ENCODE measurements at places on chromosomes 6 and 20.

- no peak for DNase-seq
These were observed 121.7 kb upstream of the MLIP start for GRCh38 chr6:53989504-53989903.

GRCh38 chr20:17629025-17629424, 53.0 kb downstream of the RRBP1 start:
- DNase-seq: no peak

DNA sequence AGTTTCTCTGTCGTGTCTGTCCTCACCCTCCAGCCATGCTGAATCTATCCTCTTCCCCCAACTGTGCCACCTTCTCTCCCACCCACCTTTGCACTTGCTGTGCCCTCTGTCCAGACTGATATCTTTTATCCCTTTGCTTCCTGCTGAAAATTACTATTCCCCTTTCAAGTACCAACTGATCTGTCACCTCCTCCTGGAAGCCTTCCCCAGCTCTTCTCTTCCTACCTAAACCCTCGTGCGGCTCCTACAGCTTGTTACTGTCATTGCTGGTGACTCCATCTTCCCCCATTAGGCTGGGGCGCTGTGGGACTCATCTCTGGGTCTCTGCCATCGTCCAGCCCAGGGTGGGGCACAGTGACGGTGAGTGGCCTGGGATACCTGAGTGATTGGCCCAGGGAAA, 1.1 kb downstream of the BPIFB6 start:
- DNase-seq: no peak

GRCh38 chr6:37648465-37649330, 49.0 kb downstream of the MDGA1 start:
- DNase-seq: peak; percentile 16

DNA sequence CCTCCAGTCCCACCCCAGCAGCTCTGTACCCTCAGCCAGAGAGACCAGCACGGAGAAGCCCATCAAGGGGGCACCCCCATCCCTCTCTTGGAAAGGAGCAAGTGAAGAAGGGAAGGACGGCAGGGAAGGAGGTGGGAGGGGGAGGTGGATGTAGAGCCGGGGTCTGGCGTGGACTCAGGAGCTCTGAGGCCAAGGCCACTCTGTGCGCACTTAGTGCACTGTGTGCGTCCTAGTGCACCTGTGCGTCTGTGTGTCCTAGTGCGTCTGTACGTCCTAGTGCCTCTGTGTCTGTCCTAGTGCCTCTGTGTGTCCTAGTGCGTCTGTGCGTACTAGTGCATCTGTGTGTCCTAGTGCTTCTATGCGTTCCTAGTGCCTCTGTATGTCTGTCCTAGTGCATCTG, 54.2 kb downstream of the DSTN start:
- DNase-seq: no peak

- peak; percentile 96 for DNase-seq
These were observed 1.5 kb downstream of the ZNFX1 start for GRCh38 chr20:49276161-49276960.

DNA sequence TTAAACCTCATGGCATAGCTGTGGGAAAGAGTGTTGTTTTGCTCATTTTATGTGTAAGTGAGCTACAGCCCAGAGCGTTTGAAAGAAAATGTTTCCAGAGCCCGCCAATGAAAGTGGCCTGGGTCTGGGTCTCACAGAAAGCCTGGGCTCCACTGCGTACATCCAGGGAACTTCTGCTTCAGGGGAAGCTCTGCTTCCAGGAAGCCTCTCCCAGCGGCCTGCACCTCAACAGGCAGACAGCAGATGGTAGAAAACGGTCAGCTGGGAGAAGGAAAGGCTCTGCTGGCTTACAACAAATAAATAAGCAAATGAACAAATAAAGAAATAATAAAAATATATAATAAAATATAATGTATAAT, 270.5 kb upstream of the SUPT3H start:
- no peak for DNase-seq

GRCh38 chr6:99252421-99252820, 97.1 kb downstream of the FAXC start:
- DNase-seq: no peak

DNA sequence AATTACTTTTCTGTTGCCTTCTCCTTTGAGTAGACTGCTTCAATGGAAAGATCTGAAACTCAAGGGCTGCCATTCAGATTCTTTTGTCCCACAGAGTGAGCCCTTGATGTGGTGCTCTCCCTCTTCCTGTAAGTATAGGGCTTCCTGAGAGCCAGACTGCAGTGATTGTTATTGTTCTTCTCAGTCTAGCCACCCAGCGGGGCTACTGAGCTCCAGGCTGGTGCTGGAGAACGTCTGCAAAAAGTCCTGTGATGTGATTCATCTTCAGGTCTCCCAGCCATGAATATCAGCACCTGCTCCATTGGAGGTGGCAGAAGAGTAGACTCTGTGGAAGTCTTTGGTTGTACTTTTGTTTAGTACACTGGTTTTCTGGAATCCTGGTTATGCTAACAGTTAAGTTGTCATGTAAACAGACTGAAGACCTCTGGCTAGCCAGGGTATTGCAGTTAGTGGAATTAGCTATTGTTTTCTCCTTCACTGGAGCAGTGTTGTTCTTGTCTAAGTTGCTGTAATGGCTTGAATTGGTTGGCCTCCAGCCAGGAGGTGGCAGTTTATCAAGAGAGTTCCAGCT, 240.9 kb downstream of the COL12A1 start:
- peak; percentile 25 for DNase-seq

DNA sequence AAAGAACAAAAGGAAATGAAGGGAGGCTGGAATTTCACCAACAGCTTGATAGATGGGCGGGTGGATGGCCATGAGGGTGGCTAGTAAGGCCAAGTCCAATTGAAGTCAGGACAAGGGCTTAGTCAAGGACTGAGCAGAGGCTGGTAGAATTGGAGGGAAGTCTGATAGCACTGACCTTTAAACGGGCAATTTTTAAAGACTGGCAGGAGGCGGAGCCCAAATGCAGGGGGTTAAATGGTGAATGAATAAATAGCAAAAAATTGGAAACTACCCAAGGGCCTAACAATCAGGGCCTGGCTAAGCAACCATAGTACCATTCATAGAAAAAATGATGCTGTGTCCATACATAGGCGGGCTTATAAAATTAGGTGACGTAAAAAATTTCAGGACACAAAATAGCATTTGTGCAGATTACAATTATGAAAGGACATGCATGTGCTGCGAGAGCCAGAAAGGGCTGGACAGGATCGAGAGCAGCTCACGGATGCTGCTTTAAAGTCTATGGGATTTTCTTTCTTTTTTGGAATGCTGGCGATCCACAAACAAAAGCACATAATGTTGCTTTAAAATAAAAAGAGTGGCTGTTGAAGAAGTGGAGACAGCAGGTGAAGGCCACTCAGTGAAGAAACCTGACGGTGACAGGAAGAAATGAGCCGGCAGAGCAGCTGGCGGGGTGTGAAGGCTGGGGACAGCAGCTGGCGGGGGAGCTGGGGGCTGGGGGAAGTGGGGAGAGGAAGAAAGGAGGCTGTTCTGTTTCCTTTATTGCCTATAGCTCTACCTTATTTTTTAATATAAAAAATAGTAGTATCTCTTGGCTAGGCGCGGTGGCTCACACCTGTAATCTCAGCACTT, 42.8 kb upstream of the TAF8 start:
- DNase-seq: no peak

DNA sequence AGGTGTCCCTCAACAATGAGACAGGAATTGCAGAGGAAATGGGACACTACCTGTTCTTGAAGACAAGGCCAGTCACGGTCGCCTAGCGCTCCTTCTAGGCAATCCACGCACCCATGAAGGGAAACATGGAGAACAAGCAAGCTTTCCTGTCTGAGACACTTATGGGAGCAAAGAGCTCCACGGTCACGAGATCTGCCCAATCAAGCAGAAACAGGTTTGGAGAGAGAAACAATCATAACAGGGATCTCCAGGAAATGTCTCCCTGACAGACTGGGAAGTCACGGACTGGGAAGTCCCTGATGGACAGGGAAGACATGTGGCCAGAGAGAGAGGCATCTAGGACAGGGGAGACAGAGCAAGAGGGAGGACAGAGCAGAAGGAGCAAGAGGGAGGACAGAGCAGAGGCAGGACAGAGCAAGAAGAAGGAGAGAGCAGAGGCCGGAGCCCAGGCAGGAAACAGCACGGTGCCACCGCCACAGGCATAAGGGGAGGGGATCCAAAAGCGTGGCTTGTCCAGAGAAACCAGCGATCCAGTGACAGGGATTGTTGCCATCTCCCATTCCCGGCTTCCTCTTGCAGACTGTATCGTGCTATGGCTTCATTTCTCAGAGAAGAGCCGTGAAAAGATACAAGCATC, 167.8 kb upstream of the ZNF337 start:
- peak; percentile 45 for DNase-seq

DNA sequence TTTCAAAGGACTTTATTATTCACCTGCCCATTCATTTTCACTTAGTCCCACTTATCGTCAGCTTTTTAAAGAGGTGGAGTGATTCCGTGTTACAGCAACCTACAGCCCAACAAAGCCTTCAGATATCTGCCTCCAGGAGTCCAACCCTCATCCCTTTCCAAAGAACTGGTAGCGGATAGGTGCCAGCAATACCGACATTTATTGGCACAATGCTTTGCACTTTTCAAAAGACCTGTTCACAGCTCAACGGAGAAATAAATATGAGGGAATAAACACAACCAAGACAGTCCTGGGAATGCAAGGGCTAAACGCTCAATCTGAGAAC, 819 bp upstream of the MTRF1L start:
- DNase-seq: no peak

DNA sequence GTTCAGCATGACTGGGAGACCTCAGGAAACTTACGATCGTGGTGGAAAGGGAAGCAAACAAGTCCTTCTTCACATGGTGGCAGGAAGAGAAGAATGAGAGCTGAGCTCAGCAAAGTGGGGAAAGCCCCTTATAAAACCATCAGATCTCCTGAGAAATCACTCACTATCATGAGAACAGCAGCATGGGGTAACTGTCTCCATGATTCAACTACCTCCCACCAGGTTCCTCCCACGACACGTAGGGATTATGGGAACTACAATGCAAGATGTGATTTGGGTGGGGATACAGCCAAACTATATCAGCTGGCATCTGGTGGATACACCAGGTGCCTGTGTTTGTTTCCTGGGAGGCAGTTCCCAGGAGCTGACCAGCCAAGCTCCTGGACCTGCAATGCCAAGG, 4.9 kb downstream of the DDO start:
- no peak for DNase-seq

DNA sequence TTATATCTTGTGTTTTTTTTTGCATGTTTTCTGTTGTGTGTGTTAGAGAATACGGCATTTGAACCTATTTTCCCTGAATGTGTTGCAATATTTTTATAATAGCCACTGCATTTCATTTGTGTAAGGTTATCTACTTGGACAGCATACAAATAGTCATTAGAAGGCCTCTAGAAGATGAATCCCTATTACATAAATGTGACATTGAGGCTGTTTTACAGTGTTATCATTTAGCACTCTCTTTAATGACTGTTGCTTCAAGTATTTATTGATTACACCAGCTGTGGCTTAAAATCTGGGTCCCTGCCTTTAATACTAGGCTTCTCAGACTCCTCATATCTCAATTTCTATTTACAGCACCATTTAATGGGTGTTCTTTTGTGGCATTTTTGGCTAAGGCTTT, 465.8 kb downstream of the FRK start:
- DNase-seq: no peak

- no peak for DNase-seq
These were observed 1.0 kb downstream of the BCL2L1 start for GRCh38 chr20:31721408-31722256.

DNA sequence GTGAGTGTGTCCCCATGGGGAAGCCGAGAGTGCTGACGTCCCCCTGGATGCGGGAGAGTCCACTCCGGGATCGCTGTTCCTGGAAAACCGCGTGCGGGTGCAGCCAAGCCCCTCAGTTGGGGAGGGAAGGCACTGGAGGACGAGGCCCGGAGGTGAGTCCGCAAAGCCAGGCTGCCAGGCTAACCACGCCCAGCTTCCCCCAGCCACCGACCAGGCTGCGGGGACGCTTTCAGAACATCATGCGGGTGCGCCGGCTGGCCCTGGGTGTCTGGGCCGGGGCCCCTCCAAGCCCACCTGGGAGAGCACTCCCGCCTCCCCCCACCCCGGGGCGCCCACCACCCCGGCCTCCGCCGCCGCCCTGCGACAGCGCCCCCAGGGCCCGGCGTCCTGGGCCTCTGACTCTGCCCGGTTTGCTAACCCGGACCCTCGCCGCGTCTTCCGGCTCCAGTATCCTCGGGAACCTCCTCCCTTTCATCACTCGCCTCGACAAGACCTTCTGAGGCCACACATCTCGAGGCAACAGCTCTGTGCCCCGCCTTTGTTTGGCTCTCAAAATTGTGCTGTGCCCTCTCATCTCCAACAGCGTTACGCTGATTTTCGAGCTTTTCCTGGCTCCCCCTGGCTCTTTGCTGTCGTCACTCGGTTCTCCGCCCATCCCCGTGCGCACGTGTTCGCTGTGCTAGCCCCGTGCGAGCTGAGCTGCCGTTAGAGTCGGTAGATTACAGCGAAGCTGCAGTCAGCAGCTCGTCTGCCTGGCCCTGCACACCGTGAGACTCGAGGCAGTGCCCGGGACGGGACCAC, 47.1 kb upstream of the ENTPD6 start:
- DNase-seq: peak; percentile 33

DNA sequence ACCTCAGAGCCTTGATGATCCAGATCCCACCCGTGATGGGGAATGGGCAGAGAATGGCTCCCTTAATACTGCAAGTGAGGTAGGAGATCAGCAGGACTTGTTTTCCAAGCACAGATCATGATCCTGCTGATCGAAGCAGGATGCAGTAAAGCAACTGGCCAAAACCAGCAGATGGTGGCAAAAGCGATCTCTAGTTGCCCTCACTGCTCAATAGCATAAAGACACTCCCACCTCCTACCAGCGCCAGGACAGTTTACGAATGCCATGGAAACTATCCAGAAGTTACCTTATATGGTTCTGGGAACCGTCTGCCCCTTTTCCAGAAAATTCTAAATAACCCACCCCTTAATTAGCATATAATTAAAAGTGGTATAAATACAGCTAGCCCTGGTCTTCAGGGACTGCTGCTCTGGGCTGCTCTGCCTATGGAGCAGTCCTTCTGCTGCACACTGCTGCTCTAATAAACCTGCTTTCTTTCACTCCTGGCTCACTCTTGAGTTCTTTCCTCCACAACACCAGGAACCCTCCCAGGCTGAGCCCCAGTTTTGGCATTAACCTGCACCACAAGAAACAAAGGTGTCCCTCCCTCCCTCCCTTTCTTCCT, 415.8 kb downstream of the PREX1 start:
- no peak for DNase-seq

DNA sequence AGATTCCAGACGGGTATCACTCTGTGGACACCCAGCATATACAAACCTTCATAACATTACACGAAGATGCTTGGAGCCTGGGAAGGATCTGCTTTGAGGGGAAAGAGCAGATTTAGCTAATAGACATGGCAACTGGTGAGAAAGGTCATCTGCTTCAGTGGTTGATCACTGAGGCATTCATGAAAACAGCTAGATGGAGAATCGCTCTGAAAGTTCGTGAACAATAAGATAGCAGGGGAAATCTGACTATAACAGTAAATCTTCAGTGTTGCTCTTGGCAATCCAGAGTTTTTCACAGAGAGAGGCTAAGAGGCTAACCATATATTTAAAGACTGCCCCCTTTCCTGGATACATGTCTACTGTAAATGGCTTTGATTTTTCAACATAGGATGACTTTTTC, 245.3 kb downstream of the FARS2 start:
- no peak for DNase-seq
